ENCODE measurements at places on chromosomes 11 and 22.

DNA sequence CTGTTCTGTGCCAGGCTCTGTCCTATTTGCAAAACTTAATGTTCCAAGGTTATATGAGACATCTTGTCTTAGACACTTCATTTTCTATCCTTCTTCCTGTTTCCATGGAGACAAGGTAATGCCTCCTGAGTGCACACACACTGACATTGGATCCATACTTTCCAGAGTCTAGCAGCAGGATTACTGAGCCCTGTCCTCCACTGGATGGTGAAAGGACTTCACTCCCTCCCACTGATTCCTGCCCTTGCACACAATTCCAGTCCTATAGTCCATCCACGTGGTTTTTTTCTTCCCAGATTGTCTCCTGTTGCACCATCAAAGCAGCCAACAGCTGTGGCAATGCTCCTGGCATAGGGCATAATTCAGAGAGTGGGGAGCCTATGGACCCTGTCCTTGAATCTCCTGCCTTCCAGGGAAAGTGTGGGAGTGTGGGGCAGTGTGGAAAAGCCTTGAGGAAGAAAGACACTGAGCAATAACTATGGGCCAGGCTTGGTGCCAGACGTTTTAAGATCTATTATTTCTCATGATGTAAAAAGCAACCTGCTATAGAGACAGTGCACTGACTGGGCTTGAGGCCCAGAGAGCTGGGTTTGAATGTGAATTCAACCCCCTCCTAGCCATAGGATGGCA, 31.3 kb downstream of the SERPINH1 start:
- peak; percentile 30 for DNase-seq

DNA sequence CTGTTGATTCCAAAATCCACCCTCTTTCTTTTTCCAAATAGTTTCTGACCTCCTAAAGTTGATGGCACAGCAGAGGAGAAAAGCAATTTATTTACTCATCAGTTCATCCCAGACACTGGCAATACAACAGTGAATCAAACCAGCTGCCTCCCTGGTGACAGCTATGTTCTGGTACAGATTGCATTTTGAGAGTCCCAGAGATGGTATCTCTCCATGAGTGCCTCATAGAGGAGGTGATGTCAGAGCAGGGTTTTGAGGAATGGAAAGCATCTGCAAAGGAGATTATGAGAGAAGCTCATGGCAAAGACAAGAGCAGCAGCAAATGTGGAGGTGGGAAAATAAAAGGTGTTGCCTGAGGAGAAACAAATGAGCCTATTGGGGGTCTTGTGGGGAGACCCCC, 377.2 kb downstream of the MN1 start:
- DNase-seq: no peak

DNA sequence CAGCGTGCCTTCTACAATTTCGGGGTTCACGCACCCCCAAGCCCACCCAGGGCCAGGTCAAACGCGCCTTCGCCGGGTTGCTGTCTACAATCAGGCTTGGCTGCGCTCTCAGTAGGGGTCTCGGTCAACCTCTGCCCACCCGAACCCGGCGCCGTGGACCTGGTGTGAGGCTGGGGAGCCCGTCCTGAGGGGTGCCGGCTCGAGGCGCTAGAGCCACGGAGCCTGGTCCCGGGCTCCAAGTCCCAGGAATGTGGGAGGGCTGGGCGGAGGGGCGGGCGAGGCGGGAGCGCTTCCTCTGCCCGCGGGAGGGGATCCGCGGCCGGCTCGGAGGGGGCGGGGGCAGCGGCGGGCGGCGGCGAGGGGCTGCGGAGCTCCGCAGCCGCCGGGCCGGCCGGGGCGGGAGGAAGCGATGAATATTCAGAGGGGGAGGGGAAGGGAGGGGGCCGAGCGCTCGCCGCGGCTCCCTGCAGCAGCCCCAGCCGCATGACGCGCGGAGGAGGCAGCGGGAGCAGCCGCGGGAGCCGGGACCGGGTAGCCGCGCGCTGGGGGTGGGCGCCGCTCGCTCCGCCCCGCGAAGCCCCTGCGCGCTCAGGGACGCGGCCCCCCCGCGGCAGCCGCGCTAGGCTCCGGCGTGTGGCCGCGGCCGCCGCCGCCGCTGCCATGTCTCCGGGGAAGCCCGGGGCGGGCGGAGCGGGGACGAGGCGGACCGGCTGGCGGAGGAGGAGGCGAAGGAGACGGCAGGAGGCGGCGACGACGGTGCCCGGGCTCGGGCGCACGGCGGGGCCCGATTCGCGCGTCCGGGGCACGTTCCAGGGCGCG, at the start of gene PTPRJ:
PTPRJ (plus strand) TSS at position 472 of the 819 bp plus-strand sequence. CDS start 354 bp downstream, outside the sequence.
- DNase-seq: no peak

DNA sequence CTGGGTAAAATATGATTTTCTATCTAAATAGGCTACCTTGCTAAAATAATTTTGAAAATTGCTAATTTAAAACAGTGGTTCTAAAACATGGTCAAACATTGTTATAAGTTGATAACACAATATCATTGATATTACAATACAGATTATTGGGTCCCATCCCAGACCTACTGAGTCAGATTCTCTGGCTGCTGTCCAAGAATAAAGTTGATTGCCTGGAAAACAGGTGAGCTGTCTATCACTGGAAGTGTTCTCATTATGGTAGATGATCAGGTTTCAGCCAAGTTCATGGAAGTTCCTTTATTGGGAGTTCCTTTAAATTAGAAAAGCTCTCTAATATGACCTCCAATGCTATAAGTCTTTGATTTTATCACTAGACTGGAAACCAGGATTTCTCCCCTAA, 52.3 kb downstream of the SC5D start:
- DNase-seq: no peak

DNA sequence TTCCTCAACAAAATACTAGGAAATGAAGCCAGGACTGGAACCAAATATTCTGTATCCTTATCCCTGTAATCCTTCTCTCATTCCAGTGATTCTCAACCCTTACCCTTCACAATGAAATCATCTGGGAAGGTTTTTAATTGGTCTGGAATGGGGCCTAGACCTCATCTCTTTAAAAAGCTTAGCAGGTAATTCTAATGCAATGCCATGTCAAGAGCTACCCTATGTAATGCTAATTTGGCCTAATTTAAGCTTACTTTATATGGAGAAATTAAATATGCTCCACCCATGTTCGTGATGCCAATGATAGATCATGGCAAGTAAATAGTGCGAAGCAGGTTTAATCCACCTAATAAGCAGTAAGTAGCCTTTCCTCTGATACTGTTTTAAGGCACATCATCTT, 101.7 kb downstream of the SGSM3 start:
- no peak for DNase-seq

- DNase-seq: no peak
Measured at GRCh38 chr11:115873813-115874212, 369.6 kb upstream of the CADM1 start.

- DNase-seq: no peak
Measured at GRCh38 chr11:119459293-119459976, 36.5 kb upstream of the THY1 start.

DNA sequence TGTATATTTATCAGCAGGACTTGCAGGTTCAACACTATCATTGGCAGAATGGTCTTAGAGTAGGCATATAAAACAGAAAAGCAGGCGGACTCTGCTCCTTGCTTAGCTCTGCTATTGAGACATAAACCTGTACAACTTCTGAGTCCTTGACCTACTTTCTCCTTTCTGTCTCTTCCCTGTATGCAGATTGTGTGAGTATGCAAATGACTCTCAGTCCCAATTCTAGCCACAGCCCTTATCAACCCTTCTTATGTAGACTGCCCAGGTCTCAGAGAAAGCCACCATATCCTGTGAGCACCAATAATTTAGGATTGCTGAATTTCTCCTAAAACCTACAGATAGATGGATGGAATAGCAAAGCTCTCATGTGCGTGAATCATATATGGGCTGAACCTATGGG, 367.6 kb upstream of the DDI1 start:
- DNase-seq: no peak

GRCh38 chr11:39459606-39460005, 1999.8 kb downstream of the LRRC4C start:
- DNase-seq: no peak

- no peak for DNase-seq
Measured at GRCh38 chr11:96207459-96208449, 135.2 kb downstream of the MAML2 start.

DNA sequence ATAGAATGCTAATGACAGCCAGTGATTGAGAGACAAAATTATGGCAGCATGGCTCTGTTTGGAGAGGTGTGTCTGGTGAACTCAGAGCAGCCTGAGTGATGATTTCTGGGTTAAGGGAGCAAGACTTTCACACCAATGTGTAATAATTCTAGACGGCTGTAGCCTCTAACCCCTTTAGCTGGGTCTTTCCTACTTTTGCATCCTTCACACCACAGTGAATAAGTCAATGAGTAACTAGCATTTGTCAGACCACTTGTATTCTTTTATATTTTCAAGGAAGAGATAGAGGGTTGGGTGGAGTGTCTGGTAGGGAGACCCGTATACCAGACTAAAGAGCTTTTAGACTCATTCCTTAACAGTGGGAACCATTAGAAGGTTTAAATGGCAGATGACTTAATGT, 50.4 kb downstream of the ATXN10 start:
- DNase-seq: peak; percentile 2

DNA sequence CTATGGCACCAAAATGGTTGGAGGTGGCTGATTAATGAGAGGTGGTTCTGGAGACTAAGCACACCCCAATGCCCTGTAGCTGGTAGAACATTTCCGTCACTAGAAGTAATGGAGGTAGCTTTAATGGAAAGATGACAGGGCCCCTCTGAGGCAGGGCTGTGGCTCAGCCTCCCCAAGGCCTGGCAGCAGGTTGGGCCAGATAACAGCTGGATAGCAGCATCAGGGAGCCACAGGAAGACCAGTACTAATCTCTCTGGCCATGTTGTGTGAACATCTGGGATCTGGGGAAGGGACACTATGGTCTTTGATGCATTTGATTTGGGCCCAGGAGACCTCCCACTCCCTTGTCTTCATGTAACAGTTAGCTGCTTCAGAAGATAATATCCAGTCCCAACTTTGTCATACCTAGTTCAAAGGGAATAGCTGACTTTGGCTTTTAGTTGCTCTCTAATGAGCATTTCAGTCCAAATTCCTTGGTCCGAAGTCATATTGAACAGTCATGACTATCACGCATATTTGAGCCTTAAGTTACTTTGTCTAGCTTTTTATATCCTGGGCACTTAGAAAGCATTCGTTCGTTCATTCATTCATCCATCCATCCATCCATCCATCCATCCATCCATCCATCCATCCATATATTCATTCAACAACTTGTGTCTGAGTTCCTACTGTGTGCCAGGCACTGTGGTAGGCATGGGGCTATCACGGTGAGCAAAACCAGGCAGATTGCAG, 53.0 kb upstream of the LMO2 start:
- DNase-seq: no peak

DNA sequence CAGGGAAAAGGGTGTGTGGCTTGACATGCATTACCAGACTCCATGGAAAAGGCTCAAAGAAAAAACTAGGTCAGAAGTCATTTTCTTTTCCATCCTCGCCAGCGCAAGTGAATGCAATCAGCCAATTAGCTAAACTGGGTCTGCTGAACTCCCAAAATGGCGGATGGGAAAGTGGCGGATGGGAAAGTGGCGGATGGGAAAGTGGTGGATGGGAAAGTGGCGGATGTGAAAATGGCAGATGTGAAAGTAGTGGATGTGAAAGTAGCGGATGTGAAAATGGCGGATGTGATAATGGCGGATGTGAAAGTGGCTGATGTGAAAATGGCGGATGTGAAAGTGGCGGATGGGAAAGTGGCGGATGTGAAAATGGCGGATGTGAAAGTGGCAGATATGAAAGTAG, 158.4 kb downstream of the CEP164 start:
- DNase-seq: no peak

DNA sequence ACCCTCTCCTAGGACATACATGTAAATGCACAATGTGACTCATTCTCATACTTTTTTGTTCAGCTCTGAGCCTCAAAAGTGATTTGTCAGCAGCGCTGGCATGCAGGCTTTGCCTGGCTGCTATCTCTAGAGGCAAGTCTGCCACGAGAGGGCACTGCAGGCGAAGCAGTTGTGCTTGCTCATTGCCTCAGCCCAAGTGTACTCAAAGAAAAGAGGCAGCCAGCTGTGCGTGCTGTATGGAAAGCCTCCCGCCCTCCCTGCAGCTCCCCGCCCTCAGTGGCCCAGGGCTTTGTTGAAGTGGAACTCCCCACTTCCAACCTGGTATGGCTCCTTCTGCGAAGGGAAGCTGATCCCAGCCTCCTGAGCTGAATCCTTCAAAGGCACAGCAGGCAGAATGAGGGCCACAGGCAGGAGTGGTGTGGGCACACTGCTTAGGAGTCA, 16.3 kb downstream of the SDHAF2 start:
- peak; percentile 83 for DNase-seq

- no peak for DNase-seq
Measured at GRCh38 chr22:46092011-46092410, 58.3 kb upstream of the PPARA start.

DNA sequence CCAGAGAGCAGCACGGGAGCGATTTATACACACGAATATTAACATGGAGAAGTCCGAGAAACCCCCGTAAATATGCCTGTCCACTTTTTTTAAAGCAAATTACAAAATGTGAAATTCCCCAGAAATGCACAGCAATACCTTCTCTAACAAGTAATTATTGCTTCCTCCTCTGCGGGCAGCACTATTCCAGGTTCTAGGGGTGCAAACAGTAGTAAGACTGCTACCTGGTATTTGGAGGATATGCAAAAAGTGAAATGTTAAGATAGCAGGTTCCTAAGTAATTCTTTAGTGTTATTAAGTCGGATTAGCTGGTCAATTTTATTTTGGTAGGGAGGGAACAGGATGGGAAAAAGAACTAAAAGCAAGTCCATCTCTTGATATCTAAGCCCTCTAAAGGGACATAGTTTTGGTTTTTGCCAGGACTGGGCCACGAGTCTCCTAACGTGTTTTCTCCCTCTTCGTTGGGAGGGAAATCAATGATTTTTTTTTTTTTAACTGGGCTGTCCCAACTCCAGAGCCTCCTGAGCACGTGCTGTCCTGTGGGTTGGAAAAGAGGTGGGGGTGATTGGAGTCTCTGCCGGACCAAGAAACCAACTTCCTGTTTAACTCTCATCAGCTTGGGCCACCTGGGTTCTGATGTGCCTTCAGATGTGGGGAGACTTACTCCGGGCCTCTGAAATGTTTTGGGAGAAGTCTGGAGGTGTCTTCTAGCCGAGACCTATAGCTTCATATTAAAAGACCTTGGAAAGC, 1.7 kb upstream of the XBP1 start:
- DNase-seq: no peak

DNA sequence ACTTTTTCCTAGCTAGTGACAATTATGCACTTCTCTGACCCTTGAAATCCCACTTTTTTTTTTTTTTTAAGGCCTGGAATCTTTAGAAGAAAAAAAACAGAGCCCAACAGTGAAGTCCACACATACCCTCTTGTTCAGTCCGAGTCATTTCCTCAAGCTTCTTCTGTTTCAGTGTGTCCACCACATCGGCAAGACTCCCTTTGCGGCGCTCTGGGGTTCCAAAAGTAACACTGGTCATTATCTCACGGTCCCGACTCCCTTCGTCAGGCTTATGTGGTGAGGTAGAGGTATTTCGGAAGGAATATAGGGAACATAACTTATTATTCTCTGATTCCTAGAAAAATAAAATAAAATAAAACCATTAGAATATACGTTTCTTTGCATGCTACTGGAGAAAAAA, 38.0 kb downstream of the SOX6 start:
- no peak for DNase-seq

DNA sequence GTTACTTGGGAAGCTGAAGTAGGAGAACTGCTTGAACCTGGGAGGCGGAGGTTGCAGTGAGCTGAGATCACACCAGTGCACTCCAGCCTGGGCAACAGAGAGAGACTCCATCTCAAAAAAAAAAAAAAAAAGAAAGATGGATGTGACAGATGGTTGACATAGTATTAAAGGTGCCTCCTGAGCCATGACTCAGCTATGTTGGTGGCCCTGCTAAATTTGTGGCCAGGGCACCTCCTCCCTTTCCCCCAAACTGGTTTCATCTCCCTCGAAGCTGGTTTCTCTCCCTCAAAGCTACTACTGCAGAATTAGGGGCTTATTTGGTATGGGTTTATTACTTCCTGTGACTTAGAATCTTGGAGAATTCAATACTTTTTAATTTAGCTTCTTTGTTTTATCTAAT, 31.5 kb downstream of the SDHD start:
- DNase-seq: no peak
